ENCODE measurements at places on chromosomes 2 and 18. TPM values are rescaled to one million over a fixed set of nuclear protein-coding genes. Genes with fewer than 3 reads are reported as not detected.

GRCh38 chr2:16186661-16187481, 246.5 kb downstream of the MYCN start:
- H3K4me1 ChIP-seq, result no peaks in the 10 kb centered on the region
- no peak overlapping the region for H3K27ac ChIP-seq

DNA sequence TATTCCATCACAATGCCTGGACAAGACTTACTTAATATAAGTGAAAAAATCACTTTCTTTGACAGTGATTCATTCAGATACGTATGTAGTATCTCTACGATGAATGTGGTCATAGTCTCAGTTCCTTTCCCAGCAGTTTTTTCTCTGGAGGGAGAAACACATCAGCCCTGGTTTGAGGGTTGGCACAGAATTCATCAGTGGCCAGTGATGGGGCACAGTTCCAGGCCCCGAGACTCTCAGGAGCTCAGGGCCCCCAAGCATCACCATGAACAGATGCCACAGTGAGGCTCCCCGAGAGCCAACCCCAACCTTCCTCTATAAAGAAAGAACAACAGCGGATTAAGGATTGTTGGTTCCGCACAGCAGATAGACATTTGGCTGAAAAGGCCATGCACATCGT, 12.5 kb downstream of the PRKAG3 start:
- DNase-seq, result no peak
- no peak overlapping the region for H3K4me3 ChIP-seq
- no peaks in the 10 kb centered on the region for H3K36me3 ChIP-seq
- H3K27ac ChIP-seq, result no peak overlapping the region
- H3K4me1 ChIP-seq, result peaks cover 4% of the 10 kb centered on the region

DNA sequence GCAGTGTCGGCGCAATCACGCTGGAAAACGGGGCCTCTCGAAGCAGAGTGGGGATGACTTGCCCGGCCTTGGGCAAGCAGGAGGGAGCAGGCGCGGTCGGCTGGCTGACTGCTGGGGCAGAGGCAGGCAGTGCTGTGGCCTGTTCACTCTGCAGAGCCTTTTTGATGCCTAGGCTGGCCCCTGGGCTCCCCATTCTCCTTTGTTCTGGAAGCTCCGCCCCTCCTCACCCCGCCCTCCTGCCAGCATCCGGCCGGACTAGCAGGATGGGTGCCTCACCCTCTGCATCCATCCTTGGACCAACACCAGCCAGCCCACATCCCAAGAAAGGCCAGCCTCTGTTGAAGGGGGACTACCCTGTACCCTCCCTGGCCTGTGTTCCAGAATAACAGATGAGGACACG, at the start of gene ASPRV1:
Gene ASPRV1, minus strand, starts transcription at position 136 of the 400 bp plus-strand sequence. CDS start 195 bp downstream, outside the sequence.
- H3K36me3 ChIP-seq, result no peaks in the 10 kb centered on the region
- H3K4me3 ChIP-seq, result no peak within 1 kb of the TSS
- peaks cover 11% of the 10 kb centered on the region for H3K4me1 ChIP-seq
- H3K27me3 ChIP-seq, result no peaks in the 10 kb centered on the region
- H3K27ac ChIP-seq, result no peak within 1 kb of the TSS
- no peak for DNase-seq

DNA sequence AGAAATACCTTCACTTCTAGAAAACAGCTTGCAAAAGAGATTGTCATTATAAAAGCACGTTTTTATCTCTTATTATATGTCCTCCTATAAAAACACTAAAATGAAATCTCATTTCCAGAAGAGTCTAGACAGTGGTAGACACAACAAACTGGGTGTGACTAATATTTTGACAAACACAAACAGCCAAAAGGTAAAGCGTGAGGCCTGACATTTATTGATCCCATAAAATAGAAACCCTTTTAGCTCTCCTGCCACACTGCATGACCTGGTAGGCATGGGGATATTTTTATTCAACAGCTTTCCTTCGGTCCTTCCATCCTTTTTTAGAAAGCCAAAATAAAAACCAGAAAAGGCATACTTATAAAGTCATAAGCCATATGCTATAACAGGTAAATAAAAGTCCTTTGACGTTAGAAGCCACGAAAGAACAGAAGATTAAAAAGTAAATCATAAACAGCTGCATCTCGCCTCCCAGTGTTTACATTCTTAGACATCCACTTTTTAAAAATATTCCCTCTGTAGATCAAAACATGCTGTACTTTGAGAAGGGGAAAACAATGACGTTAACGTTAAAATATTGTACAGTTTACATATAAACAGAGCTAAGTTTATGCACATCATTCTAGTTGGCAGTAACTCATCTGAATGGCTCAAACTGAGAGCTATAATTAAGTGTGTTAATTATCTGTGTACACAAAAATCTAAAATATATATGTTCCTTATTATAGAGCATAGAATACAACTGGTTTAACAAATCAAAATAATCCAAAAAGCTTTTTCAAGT, 44.6 kb downstream of the IRS1 start:
- H3K27ac ChIP-seq, result peak overlapping the region; percentile 85
- no peaks in the 10 kb centered on the region for H3K27me3 ChIP-seq
- peaks cover 14% of the 10 kb centered on the region for H3K4me1 ChIP-seq

DNA sequence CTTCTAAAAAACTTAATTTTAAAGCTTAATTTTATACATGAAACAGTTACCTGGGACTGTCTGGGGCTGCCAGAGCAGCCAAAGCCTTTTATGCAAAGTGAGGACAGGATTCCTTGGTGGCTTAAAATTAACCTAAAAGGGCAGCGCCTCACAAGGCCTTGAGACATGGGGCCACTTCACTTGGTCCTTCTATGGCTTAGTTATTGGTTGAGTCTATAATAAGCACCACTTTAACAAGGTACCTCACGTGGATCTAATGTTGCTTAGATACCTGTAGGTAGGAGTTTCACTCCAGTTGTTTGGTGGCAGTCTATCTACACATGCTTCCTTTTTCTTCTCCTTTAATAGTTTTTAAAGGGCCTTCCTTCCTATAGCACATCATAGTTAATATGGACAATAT, 51.6 kb downstream of the EIF2AK3 start:
- no peaks in the 10 kb centered on the region for H3K27me3 ChIP-seq
- no peak overlapping the region for H3K4me3 ChIP-seq
- H3K4me1 ChIP-seq, result no peaks in the 10 kb centered on the region

DNA sequence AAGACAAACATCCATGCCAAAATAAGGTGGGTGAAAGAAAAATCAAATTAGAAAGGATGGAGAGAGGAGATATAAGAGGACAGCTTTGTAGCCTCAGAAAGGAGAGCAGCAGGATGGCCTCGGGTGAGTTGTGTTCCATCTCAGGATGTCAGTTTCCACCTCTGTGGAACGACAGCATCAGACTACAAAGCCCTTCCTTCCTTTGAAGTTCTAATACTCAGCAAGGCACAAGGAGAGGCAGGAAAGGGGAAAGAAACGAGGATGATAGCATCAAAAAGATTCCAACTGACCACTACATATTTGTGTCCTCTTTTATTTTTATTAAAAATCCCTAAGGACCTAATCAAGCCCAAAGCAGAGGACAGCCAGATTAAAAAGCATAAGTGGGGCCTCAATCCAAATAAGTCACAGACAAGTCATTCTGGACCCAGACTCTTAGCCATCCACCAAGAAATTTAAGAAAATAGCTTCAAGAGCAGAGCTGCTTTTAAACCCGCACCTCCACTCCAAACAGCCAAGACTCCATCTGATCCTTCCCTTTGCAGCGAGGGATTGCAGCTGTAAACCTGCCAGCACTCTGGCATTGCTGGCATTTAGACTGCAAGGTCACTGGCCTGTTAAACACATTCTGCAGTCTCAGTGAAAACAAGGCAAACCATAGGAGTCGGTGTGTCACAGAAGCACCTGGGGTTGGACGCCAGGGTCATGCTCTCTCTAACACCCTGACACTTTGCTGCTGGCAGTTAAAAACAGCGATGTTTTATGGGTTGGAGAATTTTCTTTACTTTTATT, 314.5 kb upstream of the CHAC2 start:
- no peaks in the 10 kb centered on the region for H3K4me1 ChIP-seq
- H3K27me3 ChIP-seq, result no peaks in the 10 kb centered on the region
- no peak overlapping the region for H3K27ac ChIP-seq

- H3K4me3 ChIP-seq, result no peak overlapping the region
- no peak overlapping the region for H3K27ac ChIP-seq
- H3K36me3 ChIP-seq, result no peaks in the 10 kb centered on the region
- no peaks in the 10 kb centered on the region for H3K27me3 ChIP-seq
- no peak for DNase-seq
Observed at GRCh38 chr2:207318181-207318628, 152.5 kb upstream of the KLF7 start.

DNA sequence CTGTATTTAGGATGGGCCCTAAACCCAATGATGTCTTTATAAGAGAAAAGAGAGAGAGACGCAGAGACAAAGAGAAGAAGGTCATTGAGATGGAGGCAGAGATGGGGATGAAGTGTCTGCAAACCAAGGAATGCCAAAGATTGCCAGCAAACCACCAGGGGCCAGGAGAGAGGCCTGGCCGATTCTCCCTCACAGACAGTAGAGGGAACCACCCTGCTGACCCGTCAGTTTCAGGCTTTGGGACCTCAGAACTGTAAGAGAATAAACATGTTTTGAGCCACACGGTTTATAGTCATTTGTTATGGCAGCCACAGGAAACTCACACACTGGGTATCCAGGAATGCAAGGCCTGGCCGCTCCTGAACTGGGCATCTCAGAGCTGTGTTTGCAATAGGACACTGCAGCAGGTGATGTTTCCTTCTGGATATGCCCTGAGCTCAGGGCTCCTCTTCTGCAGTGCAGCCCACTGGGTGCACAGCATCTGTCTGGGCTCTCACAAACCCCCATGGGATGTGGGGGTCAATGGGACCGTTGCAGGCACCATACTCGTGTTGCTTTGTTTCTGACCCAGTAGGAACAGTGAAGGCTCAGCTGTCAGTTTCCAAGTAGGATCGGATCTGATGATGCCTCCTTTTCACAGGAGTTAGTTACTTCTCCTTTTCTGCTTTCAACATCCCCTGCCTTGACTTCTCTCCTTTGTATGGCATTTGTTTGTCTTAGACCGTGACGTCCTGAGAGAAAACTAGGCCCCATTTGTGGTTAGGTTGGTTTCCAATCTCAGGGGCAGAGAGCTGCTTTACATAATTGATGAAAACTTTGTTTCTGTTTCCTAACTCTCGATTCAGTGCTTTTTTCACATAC, 20.8 kb downstream of the PTPN18 start:
- DNase-seq, result no peak
- H3K4me3 ChIP-seq, result no peak overlapping the region

The HOXD9 gene
- not detected for total RNA-seq

The SATB2 gene
- 7.8 TPM for total RNA-seq

The DPP4 gene
- total RNA-seq, result 0.35 TPM

The SP3 gene
- total RNA-seq, result 127 TPM

The CPO gene
- not detected for total RNA-seq

The MOGAT1 gene
- total RNA-seq, result 0.35 TPM

The ALPI gene
- not detected for total RNA-seq

The CPS1 gene
- total RNA-seq, result 27.5 TPM

The G6PC2 gene
- not detected for total RNA-seq

The GALR1 gene
- total RNA-seq, result not detected
